ENCODE measurements at places on chromosomes 7 and 10.

- no peak for DNase-seq
Observed at GRCh38 chr10:72105098-72105475, 16.7 kb upstream of the SPOCK2 start.

DNA sequence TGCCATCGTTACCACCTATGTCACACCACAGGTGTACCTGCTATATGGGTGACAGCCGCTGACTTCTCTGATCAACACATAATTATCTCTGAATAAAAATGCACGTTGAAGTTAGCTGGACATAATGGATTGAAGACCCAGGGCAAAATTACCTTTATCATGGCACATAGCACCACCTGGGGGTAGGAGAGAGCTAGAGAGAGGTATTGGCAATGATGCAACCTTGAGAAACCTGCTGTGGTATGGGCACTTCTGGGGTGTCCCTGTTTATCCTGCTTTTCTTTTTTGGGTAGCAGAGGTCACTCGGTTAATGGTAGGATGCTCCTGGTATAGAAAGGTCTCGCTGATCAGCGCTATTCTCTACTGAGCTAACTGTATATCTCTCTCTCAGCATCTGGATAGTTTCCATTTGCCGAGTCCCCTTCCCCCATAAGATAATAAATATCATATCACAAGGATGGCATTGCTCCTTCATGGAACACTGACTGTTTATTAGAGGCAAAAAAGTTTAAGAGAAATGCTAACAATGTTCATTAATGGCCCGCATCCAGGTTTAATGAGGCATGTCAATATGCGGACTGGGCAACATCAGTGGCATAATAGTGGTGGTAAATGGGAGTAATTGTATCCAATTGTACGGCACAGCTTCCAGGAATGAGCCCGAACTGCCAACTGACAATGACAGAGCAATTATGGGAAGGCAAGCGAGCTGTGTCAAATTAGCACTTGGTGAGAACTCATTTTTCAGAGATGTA, 323.1 kb downstream of the TFEC start:
- no peak for DNase-seq

DNA sequence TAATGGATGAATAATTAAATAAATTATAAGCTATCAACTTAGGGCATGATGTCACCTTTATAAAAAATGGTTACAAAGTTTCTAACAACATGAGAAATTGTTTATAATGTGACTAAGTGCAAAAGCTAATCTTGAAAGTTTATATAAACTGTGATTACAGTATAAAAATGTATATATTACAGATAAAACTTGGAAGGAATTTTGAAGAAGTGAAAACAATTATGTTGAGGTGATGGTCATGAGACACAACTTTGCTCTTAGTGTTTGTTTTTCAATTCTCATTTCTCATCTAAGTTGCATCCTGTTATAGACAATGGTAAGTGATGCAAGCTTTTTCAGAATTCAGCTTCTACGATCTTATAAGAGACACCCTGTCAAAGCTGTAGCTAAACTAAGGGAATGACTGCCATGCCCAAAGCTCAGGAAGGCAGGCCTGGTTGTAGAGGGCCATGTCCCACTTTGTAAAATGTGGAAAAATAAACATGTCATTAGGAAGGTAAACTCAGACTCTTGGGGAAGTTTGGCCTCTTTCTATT, 23.9 kb downstream of the MACC1 start:
- no peak for DNase-seq

- DNase-seq: no peak
Observed at GRCh38 chr10:14625192-14625631, 149.5 kb downstream of the FAM107B start.

GRCh38 chr7:158390460-158390859, 197.2 kb downstream of the PTPRN2 start:
- DNase-seq: no peak
